ENCODE measurements at places on chromosomes 5 and 9. TPM values are rescaled to one million over a fixed set of nuclear protein-coding genes. Genes with fewer than 3 reads are reported as not detected.

GRCh38 chr9:27165670-27166069 lies 56.6 kb downstream of the TEK start:
- DNase-seq = no peak

The TEX48 gene
- not detected for total RNA-seq

The ZBTB6 gene
- 20.0 TPM for total RNA-seq

The PDE6A gene
- not detected for total RNA-seq

- no peak for DNase-seq
These were observed 4.6 kb upstream of the DPH7 start for GRCh38 chr9:137583347-137583746.

The HCN1 gene
- total RNA-seq = not detected

DNA sequence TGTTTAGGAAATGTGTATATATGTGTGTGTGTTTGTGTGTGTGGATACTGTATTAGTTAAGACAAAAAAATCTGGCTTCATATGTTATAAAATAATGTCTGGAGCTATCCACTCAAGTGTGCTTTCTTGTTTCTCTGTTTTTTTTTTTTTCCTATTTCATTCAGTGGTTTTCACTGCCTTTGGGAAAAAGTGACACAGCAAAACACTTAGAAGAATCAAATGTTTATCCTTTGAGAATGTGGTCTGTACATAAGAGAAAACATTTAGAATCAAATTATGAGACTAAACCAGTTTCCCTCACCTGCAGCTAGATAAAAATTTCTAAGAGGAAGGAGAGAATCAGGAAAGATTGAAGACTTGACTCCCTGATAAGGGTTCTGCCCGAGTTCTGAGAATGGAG lies 8.1 kb downstream of the TMC1 start:
- DNase-seq = no peak

DNA sequence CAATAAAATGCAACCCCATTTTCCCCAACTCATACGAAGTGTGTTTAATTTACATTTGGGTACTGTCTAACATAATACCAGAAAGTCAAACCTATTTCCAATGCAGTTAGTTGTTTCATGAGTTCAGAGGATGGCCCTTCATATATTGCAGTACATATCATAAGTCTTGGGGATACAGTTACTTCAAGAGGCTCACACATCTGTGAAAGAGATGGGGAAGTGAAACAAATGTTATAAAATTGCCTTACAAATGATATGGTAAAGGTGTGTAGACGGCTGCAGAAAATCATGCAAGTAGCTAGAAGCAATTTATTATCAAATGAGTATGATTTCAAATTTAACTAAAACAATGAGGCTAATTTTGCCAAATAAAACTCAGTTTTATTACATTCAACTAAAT lies 219.0 kb upstream of the CDH12 start:
- no peak for DNase-seq

GRCh38 chr5:84378420-84378819 lies 6.3 kb downstream of the EDIL3 start:
- no peak for DNase-seq

DNA sequence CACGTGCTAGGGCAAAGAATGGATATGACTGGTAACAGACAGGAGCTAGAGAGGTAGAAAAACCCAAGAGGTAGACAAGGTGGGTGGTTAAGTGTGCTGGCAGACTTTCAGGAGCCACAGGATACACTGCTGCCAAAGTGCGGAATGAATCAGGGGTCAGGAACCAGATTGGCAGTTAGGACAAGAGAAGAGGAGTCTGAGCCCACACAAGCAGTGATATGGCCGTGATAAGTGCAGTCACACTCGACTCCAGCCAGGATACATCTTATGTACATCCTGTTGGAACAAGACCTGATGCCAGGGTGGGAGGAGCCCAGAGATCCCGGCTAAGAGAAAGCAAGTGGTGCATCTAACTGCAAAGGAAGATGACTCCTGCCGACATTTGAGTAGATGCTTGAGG lies 10.0 kb downstream of the SLIT3 start:
- DNase-seq = no peak

DNA sequence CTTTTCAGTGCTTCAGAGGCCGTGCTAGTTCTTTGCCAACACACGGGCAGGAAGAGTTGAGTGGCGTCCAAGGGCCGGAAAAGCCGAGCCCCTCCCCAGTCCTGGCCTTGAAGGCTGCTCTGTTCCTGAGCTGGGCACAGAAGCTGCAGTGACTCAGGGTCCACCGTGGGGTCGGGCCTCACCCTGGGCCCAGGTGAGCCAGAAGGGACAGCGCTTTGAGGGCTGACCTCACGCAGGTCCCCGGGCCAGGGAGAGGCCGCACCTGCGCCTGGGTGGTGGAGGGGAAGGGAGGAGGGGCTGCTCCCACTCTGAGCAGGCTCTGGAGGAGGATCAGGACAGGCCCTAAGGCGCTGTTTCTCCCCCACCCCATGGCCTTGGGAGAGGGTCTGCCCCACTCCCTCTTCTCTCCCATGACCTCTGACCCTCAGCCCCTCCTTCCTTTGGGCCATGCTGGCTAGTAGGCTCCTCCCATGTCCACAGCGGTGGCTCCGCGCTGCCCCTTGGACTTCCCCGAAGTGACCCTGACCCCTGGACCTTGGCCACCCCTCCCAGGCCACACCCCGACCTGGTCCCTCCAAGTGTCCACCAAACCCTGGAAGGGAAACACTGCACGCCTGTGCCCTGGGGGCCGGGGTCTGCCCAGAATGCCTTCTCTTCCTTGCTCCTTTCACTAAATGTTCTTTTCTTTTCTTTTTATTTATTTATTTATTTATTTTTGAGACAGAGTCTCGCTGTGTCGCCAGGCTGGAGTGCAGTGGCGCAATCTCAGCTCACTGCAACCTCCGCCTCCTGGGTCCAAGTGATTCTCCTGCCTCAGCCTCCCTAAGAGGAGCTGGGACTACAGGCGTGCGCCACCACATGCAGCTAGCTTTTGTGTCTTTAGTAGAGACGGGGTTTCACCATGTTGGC lies 19.7 kb upstream of the SLC6A19 start:
- DNase-seq = no peak

- DNase-seq = no peak
These were observed 206.5 kb downstream of the ARL15 start for GRCh38 chr5:54103871-54104270.

GRCh38 chr5:40416098-40416497 lies 263.6 kb upstream of the PTGER4 start:
- DNase-seq = no peak

The KCTD16 gene
- total RNA-seq = 0.13 TPM

DNA sequence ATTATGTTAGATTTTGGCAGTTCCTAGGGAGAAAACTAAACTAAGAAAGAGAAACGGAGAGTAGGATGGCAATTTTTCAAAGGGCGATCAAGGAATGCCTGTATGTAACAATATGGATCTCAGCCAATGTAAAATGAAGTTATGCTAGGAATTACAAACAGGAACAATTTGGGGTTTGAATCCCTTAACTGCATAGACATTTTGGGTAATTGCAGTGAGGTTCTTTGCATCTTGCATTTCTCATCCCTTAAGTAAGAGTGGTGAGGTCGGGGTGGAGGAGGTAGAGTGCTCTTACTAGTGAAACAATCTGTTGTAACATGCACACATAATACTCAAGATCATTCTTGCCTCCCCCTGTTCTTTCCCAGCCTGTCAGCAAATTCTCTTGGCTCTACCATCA lies 137.6 kb downstream of the NPR3 start:
- no peak for DNase-seq
